ENCODE measurements at places on chromosomes 3 and 15.

DNA sequence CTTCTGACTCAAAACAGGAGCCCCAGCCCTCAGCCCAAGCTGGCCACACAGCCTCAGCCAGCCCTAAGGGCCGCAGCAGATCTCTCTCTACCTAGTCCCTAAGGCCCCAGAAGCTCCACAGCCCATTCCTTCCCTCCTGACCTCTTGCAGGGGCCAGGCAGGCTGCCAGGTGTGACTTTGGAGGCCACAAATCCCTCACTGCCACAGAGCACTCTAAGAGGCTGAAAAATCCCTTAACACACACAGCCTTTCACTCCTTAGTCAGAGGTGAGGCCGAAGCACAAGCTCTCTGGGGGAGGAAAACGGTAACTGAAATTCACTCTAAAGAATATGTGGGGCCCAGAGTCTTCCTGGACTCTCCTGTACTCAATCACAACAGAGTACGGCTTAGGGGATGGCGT, 23.3 kb downstream of the LRRC2 start:
- no peak overlapping the region for H3K4me3 ChIP-seq
- no peaks in the 10 kb centered on the region for H3K4me1 ChIP-seq
- DNase-seq = no peak

DNA sequence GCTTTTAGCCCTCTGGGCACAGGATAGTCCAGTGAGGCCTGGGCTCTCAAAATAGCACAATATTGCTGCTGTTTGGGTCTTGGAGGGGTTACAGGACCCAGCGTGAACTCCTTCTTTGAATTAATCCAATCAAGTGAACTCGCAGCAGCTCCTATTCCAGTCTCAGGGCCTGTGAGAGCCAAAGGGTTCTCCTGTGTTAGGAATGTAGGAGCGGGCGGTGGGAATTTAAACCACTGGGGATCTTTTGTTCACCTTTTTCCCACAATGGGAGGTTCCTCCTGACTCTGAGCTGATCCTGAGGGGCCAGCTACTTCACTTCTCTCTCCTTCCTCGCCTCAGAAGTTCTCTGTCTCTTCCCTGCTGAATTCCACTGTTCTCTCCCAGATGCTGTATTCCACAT, 504.0 kb downstream of the UNC13C start:
- no peak overlapping the region for H3K27ac ChIP-seq
- H3K4me1 ChIP-seq = no peaks in the 10 kb centered on the region
- H3K36me3 ChIP-seq = no peaks in the 10 kb centered on the region
- no peak overlapping the region for H3K4me3 ChIP-seq

DNA sequence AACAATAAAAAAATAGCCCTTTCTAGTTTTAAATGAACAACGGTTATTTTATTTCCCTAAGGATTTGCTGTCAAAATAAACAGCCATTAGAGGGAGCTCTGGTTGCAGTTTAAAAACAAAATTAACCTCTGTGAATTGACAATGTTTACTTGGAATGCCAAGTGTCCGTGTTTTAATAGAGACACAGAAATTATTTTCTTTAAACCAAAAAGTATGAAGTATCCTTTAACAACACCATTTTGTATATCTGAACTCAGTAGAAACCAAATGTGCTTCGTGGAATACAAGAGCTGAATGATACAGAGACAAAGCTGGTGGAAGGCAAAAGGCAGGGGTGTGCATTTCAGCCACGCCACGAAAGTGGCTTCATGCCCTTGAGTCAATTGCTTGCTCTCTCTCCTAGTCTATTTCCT, 74.4 kb downstream of the MOBP start:
- no peak for DNase-seq
- peaks cover 7% of the 10 kb centered on the region for H3K4me1 ChIP-seq
- no peak overlapping the region for H3K4me3 ChIP-seq

- H3K4me3 ChIP-seq = no peak overlapping the region
- DNase-seq = no peak
- H3K27me3 ChIP-seq = peaks cover 6% of the 10 kb centered on the region
Measured at GRCh38 chr15:95329362-95329761, 1001.1 kb upstream of the NR2F2 start.

DNA sequence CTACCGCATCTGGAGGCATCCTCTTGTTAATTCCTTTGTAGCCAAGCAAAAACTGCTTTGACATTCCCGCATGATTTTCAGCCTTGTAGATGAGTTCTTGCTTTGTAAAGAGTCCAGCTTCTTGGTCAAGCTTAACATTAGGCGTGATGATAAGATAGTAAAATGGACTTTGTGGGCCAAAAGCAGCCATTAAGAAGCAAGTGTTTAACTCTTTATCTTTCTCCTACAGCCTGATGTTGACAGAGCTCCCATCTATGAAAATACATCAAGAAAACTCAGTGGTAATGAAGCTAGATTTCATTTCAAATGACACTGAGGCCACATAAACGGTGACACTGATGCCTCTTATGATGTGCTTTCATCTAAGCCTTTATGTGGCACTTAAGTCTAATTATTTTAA, 33.2 kb downstream of the FNDC3B start:
- no peak overlapping the region for H3K4me3 ChIP-seq
- H3K4me1 ChIP-seq = peaks cover 73% of the 10 kb centered on the region

DNA sequence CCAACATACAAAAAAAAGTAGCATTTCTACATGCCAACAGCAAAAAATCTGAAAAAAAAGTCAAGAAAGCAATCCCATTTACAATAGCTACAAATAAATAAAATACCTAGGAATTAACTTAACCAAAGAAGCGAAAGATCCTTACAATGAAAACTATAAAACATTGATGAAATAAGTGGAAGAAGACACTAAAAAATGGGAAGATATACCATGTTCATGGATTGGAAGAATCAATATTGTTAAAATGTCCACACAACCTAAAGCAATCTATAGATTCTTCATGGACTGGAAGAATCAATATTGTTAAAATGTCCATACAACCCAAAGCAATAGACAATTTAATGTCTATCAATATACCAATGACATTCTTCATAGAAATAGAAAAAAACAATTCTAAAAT, 21.0 kb downstream of the PEAK1 start:
- H3K36me3 ChIP-seq = peaks cover 39% of the 10 kb centered on the region
- H3K4me3 ChIP-seq = no peak overlapping the region
- H3K4me1 ChIP-seq = no peaks in the 10 kb centered on the region
- no peak for DNase-seq
- no peaks in the 10 kb centered on the region for H3K27me3 ChIP-seq
